NCI-H748 treated with DMSO at 0.1 percent for 48 hours (cell line): ENCODE measurements at places on chromosomes 2 and 18.

GRCh38 chr2:134677856-134678756 lies 40.7 kb downstream of the TMEM163 start:
- no peak for DNase-seq

DNA sequence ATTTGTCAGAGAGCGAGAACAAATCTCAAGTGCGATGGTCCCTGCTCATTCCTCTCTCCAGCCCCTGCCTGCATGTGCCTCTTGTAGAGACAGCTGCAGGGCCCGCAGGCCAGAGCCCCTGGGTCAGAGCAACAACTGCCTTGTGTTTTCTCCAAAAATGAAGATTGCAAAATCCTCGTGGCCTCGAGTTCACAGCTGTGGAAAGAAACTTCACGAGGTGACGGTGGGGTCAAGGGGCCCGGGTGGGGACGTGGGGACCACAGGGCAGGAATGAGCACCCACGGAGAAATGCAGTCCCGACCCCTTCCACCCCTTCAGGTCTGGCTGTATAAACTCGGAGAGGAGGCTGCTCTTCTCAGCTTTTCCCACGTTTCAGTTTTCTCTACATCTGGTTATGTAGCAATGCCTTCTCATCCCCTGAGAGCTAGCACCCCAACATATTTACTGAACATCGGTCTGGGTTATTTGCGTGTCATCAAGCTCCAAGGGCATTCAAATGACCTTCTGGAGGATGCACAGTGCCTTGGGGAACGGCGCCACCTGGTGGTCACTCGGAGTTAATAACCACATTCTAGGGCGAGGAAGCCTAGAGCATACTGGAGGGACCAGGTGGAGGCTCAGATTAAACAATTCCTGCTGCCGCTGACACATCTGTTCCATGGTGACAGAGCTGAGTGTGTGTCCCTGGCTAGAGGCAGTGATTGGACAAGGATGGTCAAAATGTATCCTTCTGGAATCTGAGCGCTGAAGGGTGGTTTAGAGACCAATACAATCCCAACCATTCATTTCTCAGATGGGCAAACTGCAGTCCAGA lies 91.4 kb upstream of the CYRIA start:
- DNase-seq = peak; percentile 43

- no peak for DNase-seq
These were observed 129.5 kb upstream of the TRIB2 start for GRCh38 chr2:12587228-12587627.

DNA sequence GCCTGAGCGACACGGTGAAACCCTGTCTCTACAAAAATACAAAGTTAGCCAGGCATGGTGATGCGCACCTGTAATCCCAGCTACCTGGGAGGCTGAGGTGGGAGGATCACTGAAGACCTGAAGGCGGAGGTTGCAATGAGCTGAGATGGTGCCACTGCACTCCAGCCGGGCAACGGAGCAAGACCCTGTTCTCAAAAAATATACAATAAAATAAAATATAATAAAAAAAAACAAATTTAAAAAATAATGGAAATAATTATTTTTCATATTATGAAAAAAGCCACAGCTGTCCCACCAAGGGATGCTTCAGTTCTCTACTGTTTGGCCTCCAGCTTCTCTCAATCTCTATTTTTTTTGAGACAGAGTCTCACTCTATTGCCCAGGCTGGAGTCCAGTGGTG lies 10.4 kb downstream of the SLC19A3 start:
- DNase-seq = no peak

- DNase-seq = no peak
These were observed 8.7 kb downstream of the CTIF start for GRCh38 chr18:48547531-48547981.

DNA sequence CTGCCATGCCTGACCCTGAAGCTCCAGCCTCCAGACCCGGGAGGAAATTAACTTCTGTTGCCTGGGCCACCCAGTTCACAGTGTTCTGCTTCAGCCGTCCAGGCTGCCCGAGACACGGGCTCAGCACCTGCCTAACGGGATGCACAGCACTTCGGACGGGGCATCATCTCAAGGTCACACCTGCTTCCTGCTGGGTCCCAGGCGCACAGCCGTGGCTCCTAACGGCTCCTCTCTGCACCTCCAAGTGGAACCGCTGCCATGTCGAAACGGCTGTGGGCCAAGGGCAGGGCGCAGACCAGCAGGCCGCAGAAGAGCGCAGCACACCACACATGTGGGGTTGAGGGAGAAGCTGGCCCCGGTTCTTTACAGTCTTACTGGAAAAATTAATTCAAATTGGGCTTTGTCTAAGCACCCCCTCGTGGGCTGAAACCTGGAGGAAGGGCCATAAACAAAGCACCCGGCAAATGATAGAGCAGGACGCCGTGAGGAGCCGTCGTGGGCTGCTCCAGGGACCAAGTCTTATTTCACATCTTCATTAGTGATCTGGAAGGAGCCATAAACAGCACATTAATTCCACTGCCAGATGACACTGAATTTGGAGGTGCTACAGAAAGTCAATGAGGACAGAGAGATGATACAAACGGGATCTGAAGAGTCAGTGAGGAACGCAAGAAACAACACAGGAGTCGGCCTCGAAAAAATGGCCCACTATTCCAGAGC lies 59.6 kb downstream of the EIPR1 start:
- DNase-seq = no peak

- no peak for DNase-seq
These were observed 49.6 kb upstream of the SPAG16 start for GRCh38 chr2:213234641-213235040.

DNA sequence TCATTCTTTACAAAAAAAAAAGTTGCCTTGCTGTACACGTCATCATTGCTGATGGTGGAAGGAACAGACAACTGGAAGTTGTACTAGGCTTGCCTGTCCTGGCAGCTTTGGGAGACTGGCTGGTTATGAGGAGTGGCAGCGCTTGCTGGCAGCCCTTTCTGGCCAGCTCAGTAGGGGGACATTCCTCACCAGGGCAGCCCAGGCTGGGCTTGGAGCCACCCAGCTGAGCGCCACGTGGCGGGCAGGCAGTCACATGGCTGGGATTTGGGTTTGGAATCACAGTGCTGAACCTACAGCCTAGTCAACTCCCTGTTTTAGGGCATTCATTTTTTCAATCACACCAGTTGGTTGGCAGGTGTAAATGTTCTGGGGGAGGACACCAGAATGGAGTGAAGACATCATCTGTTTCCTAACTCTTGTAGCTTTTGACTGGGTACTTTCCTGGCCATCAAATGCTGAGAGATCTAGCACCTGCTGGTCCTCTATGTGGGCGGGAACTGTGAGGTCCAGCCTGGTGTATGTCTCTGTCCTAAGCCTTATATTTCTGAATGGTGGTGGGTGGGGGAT lies 139.3 kb downstream of the SETBP1 start:
- DNase-seq = no peak

DNA sequence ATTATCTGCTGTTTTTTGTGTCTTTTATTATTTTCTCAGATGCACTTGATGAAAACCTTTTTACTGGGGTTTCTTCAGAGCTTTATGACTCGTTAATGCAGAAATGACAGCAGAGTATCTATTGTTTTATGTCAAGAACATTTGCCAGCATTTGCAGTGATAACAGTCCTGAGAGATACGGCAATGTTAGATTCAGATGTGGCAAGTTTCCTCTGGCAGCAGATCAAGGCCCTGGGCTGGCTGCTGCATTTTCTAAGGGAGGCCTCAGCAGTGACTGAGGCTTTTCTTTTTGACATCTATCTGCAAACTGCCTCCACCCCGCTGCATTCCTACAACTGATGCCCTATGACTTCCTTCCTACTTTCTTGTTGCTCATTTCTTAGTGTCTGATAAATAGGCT lies 40.2 kb downstream of the EFEMP1 start:
- no peak for DNase-seq

- DNase-seq = no peak
These were observed 192.4 kb downstream of the RDH14 start for GRCh38 chr2:18368008-18368407.

- DNase-seq = no peak
These were observed 173.9 kb downstream of the HDAC4 start for GRCh38 chr2:239226677-239227581.

- DNase-seq = no peak
These were observed 141.4 kb upstream of the PIEZO2 start for GRCh38 chr18:11290786-11291185.

DNA sequence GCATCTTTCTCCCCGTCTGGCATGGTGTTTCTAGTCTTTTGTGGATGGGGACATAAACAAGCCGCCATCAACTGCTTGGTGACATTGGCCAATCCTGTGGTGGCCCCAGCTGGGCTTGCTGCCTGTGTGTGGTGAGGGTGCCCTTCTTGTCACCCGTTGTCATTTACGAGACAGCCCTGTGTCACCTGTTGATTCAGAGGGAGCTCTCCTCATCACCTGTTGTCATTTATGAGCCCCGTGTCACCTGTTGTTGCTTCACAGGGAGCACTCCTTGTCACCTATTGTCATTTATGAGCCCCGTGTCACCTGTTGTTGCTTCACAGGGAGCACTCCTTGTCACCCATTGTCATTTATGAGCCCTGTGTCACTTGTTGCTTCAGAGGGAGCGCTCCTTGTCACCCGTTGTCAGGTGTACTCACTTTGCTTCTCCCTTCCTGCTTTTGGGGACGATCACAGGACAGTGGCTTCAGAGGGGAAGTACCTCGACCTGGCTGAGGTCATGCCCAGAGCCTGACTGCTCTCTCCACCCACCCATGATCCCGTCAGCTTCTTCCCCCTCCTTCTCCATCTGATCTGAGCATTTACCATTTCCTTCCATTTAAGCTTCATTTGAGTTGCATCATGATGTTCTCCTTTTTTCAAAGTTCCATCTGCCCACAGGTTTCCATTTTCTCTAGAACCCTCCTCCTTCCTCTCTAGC lies 29.1 kb downstream of the HPCAL1 start:
- no peak for DNase-seq

DNA sequence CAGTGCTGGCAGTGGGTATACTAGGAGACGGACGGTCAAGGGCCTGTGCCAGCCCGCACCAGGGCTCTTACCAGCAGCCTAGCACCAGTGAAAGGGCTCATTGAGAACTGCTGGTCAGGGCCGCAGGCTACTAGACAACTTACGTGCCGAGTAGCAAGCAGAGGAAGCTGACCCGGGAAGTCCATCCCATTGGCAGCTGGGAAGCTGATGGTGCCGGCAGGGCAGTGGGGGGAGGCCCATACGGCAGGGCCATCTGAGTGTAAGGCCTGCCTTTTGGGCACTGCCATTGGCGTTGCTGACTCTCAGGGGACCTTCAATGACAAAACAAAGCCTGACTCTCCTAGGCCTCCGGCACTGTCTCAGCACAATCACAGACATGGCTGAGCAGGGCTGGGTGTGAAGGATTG lies 20.6 kb downstream of the EFR3B start:
- DNase-seq = no peak

DNA sequence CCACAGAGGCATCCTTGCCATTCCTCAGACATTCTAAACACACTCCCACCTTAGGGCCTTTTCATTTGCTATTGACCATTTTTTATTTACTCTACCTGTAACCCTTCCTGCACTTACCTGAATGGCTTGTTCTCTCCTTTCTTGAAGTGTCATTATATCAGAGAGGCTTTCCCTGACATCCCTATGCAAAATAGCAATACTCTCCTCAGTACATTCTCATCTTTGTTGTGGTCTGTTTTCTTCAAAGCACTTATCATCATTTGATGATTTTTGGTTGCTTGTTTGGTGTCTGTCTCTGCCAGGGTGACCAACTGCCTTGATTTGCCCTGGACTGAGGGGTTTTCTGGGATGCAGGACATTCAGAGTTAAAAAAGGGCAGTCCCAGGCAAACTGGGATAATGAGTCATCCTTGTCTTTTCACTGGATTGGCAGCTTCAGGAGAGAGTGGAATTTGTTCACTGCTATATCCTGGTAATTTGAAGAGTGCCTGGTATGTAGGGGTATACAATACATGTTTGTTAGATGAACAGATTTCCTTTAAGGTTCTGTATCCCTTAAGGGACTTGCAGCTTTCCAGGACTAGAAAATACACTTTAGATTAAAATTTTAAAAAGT lies 102.4 kb downstream of the BABAM2 start:
- DNase-seq = no peak

DNA sequence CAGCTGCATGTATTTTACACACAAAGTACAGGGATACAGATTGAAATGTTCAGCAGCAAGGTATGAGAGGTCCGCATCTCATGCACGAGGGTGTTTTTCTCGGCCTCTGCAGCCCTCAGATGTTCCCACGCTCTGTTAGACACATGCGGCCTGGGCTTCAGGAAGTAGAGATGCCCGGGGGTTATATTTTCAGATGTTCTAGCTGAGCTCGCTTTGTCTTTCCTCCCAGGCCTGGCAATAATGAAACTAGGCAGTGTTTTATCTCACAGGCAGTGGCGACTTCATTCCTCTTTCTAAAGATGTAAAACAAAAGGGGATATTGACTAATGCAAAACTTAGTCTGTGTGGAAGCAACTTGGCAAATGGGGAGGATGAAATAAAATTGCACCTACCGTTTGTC lies 190.7 kb downstream of the GBX2 start:
- no peak for DNase-seq

DNA sequence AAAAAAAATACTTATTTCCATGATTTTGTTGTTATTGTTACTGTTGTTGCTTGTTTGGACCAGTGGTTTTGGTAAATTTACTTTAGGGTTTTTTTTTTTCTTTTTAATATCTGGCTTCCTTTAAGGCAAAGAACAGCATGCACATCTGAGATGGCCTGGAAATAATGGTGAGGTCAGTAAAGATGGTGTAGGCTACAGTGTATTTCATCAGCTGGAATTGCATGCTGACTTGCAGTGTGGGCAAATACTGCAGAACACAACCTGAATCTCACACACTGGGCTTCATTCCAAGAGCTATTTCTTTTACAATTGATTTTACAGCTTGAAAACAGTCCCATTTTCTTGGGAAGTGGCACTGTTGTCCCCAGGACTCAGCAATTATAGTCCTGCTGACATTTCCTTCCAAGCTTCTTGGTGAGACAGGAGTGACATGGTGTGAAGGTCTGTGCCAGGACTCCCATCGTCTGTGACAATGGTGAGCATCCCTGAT lies 376.1 kb upstream of the SOX11 start:
- no peak for DNase-seq

DNA sequence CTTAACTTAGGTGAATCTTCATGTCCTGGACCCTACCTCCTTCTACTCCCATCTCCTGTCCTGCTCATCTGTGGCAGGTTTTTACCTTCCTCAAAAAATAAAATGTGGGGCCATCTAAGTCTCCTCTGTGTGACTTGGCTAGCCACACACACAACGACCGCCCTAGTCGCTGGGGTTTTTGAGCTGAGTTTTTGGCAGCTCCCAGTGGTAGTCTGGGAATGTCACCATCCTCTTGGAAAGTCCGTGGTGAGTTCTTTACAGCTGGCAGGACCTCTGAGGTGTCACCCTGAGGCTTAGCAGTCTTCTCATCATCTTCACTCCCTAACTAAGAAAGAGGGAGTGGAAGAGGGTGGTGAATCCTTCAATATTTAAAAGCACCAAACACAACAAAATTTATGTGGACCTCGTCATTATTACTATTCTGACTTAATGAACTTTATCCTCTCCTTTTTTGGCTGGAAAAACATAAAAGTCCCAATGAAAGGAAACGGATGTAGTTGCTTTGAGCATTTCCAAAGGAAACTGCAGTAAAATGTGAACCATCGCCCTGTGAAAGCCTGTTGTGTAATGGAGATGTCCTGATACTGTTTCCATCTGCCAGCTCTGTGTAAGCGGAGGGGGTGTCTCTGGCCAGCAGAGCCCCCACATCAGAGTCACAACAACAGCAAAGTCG lies 78.6 kb downstream of the VAPA start:
- DNase-seq = no peak
